Urothelium cell line (cell line): ENCODE measurements at places on chromosomes 13 and 19.

- no peak for DNase-seq
Observed at GRCh38 chr13:104357672-104358354, 1291.6 kb upstream of the SLC10A2 start.

DNA sequence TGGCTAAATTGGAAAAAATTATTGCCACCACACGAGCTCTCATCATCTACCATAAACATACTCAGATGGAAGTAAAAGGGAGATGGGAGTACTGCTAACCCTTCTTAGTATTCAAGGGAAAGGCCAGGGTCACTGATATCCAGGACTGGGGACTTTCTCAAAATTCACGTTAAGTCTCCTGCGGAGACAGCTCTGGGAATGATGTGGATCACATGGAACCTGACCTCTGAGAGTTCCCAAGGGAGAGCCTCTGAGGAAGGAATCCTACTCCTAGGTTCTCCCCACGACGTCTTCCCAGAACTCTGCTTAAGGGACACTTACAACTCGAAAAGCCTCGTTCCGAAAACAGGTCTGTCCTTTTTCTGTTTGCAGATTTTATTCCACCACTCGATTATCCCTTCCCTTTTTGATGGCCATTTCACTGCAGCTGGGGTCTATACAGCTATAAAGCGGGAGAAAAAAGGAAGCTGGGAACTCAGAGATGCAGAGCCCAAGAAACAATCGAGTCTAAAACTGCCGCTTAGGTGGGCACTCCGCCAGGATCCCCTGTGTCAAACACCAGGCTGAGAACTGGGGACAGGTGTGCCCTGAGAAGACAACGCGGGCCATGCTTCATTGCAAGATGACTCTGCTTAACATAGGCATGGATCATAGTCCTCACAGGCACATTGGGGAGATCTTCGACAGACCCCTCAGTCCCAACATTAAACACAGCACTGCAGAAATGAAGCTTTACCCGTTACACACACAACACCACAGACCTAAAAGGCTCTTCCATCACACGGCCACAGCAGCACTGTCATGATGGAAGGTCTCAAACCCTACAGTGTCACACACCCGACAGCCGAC is 823 bp upstream of the ZNF567 start:
- peak; percentile 14 for DNase-seq

GRCh38 chr19:37997911-37998344 is 90.9 kb downstream of the SIPA1L3 start:
- peak; percentile 61 for DNase-seq

GRCh38 chr13:102914339-102914930 is 68.6 kb downstream of the ERCC5 start:
- no peak for DNase-seq

- no peak for DNase-seq
Observed at GRCh38 chr19:4391701-4392483, 8.5 kb downstream of the SH3GL1 start.
